ENCODE measurements at places on chromosomes 6 and 20.

DNA sequence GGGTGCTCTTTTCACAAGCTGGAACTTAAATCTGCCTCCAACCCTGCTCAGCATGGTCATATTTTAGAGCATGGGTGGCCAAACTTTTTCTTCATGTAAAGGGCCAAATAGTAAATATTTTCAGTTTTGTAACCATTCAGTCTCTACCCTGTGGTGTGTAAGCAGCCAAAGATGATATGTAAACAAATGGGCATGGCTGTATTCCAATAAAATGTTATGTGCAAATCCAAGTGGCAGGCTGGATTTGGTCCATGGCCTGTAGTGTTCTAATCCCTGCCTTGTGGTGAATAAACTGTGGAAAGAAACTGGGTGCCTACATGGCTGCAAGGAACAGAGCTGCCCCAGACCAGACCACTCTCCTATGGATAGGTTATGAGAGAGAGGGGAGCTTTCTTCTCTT is 32.7 kb downstream of the OGFRL1 start:
- no peak for DNase-seq

DNA sequence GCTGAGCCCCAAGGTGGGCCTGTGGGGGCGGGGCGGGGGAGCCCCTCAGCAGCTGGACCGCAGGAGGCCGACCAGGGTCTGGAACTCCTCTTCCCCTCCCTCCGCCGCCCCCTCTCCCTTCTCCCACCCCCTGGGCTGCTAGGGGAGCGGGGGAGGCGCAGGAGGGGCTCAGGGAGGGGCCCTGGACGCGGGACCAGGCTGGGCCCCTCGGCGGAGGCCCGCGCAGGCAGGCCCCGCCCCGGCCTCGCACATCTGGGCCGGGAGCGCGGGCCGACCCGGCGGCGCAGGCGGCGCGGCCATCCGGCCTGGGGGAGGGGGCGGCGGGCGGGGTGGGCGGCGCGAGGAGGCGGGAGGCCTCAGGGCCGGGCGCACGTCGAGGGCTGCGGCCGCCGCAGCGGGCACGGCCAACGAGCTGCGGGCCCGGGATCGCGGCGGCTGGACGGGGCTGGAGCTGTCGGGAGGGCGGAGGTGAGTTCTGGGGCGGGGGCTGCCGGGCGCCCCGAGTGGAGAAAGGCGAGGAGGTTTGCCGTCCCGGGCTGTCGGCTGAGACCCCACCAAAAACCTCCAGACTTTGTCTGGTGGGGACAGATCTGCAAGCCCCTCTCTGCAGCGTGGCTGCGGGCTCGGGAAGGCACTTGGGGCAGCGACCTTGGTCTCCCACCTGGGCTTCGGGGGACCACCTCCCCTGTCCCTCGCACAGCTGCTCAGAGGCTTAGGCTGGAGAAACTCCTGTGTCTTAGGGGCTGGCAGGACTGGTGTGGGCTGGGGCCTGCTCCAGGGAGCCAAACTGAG is at the start of gene HSPA12B:
Gene HSPA12B (plus strand): TSS at position 359 of the 792 bp plus-strand sequence. CDS start 5,990 bp downstream, outside the sequence.
- no peak for DNase-seq

GRCh38 chr20:55090286-55090685 is 614.9 kb downstream of the DOK5 start:
- DNase-seq: no peak

DNA sequence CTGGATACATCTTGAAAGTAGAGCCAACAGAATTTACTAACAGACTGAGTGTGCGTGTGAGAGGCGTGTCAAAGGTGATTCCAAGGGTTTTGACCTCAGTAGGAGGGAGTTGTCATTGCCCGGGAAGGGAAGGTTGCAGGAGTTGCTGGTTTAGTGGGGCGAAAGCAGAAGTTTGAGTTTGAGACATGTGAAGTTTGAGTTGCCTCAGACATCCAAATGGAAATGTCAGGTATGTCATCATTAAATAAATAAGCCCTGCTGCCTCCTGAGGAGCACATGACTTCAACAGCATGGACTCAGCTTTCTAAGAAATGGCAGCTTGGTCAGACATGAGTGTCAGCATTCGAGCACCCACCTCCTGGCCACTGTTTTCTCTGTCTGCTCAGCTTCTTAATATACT is 26.6 kb upstream of the TGM2 start:
- no peak for DNase-seq

DNA sequence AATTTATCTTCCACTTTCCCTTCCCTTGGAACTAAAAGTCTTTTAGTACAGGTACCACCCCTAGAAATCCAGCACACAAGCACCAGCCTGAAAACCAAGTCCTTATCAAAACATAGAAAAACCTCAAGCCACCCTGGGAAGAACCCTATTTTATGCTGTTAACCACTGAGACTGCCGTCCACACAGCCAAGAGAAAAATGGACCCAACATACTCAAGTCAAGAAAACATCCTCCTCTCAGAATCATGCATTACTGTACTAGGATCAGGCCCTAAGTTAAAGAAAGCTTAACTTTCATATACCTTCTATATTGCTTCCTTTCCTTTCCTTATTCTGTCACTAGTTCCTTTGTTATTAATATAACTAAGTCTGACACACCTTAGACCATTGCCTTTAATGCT is 16.9 kb upstream of the GOPC start:
- DNase-seq: no peak

DNA sequence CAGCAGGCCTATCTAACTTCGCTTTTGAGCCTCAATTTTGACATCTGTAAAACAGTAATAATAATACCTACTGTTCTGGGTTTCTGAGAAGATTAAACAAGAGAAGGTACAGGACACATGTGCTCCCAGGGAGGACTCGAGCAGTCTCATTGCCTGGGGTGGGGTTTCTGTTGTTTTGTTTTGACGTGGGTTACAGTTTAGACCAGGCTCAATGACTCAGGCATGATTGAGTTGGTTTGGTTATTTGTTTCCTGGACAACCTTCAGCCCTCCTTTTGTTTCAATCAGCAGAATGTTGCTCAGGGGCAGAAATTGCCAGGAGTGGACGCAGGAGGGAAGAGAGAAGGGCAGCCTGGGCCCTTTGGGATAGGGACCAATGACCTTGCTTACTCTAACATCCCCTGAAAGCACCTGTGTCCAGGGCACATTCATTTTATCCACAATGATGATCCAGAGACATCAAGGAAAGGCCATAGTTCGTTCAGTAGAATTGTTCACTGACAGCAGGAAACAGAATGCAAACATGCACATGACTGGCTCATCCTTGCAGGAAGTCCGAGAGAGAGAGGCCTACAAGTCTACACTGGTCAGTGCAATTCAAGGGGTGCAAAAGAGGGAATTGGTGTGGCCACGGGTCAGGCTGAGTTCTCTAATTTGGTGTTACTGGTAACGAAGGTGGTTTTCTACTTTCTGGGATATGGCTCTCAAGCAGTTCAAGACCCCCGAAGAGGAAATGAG is 74.5 kb upstream of the MRPS10 start:
- DNase-seq: no peak

DNA sequence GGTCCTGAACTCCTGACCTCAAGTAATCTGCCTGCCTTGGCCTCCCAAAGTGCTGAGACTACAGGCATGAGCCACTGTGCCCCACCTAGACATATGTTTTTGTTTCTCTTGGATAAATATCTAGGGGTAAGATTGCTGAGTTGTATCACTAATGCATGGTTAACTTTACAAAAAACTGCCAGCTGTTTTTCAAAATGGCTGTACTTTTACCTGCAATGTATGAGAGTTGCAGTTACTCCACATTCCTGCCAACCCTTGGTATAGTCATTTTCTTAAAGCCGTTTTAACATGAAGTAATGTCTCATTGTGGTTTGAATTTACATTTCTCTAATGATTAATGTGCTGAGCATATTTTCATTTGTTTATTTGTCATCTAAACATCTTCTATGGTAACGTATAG is 289.7 kb downstream of the UTRN start:
- no peak for DNase-seq

DNA sequence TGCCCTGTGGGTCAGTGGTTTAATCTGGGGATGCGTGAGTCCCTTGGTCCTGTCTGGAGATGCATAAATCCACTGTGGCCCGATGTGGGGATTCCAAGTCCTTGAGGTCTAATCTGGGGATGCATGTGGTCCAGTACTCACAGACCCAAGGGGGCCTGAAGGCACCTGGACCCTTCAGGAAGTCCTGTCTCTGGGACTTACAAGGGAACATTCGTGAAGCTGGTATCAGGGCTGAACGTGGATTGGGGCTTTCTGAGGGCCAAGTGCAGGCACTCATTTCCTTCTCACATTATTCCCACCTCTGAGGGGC is 25.2 kb upstream of the GTSF1L start:
- DNase-seq: no peak

DNA sequence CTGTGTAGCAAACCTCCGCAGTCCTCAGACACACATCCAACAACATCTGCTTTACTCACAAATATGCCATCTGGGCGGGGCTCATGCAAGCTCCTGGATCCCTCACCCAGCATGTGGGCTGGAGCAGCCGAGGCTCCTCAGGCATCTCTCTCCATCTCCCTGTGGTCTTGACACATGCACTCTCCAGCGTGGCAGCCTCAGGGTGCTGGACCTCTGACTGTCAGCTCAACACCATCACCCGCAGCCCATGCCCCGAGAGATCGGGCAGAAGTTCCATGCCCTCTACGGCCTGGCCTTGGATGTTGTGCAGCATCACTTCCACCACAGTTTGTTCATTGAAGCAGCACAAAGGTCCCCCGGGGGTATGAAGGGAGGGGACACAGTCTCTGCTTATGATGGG is 32.6 kb upstream of the CD93 start:
- no peak for DNase-seq

- DNase-seq: no peak
Measured at GRCh38 chr20:2237059-2237458, 58.7 kb upstream of the TGM3 start.

- no peak for DNase-seq
Measured at GRCh38 chr6:169720207-169720855, 4.0 kb downstream of the PHF10 start.

- no peak for DNase-seq
Measured at GRCh38 chr6:2462831-2463230, 217.4 kb upstream of the GMDS start.

DNA sequence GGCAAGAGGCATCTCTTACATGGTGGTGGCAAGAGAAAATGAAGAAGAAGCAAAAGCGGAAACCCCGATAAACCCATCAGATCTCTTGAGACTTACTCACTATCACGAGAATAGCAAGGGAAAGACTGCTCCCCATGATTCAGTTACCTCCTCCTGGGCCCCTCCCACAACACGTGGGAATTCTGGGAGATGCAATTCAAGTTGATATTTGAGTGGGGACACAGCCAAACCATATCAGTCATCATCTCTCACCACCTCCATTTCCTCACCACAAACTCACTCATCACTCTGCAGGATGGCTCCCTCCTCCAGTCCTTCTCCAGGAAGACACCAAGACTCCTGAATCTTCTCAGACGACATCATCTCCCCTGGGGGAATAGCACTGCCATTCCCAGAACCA is 25.8 kb upstream of the SLC16A10 start:
- no peak for DNase-seq

GRCh38 chr6:110364364-110365105 is 6.4 kb upstream of the METTL24 start:
- DNase-seq: no peak

DNA sequence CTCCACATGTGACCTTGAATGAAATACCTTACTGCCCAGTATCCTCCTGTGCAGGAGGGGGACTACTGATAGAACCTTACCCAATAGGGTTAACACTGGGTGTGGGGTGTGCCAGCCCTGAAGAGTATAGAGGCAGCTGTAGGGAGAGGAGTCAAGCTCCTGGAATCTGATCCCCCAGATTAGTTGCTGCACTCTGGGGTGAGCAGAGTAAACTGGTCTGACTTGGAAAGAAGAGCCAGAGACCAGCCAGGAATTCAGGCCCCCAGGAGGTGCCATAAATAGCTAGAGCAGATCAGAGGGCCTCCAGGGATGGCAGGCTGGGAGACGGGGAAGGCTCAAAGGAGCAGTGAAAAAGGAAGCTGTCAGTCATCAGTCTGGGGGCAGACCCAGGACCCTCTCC is 3.5 kb upstream of the APOBEC2 start:
- no peak for DNase-seq

DNA sequence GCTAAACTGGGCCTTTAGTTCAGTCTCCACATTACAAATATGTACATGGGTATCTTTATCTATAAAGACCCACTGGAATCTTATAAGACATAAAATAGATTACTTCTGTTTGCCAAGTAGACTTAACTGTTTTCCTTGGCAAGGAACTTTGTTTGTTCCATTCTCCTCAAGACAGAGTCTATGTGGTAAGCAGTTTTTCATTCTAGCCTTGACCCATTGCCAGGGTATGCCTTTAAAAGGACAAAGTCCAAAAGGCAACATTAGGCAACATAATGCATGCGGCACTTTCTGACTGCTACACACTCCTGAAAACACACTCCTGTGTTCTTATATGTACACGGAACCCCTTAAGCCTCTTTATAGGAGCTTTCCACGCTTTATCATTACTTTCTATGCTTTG is 20.4 kb downstream of the VNN1 start:
- no peak for DNase-seq

DNA sequence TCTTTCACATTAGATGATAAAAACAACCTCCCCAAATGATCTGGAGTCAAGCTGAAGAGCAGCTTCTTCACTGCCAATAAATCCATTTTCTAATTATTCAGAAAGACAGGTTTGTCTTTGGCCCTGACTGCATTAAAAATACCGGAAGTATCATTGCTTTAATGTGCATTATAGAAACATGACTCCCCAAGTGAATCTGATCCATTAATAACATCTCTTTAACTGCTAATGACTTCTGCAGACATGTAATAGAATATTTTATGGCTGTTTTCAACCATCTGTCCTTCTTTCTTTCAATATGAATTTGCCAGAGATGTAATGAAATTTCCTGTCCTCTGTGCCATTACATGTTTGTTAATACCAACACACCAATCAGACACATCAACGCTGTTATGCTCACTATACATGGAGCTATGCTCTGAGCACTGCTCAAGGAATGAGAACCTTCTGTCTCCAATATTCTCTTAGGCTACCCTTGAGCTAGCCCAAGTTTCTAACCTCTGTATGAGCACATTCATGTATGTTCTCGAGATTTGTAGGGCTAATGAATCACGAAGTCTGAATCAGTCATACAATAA is 87.8 kb downstream of the LYRM4 start:
- no peak for DNase-seq

GRCh38 chr20:50681359-50682064 is 9.8 kb downstream of the RIPOR3 start:
- no peak for DNase-seq

DNA sequence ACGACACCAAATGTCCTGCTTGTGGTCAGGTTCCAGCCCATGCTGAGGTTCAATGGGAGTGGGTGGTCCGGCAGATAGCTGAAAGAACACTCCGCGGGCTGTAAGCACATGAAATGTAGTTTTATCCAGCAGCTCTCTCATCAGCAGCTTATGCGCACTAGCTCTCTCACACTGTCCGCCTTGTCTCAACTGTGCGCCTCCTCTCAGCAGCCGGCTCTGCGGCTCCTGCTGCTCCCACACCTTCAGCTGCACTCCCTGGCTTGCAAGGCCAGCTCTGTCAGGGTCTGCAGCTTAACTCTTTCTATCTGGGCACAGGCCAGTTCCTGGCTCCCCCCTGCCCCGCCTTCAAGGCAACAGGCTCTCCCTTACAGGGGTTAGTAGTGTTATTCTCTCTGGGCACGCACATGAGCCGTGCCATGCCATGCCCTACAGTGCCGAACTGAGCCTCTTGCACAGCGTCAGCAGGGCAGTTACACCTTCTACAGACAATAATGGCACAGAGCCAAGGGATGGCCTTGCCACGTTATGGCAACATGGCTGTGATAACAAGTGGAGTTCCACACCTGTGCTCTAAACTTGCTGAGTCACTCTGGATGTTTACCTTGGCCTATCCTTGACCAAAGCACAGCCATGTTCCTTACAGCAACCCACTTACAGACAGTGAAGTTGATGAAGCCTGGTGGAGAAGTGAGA is 84.0 kb upstream of the LRFN2 start:
- no peak for DNase-seq

GRCh38 chr20:32823078-32823477 is 3.3 kb downstream of the MAPRE1 start:
- DNase-seq: no peak

Data from CD4-positive, alpha-beta memory T cell (primary cell).